ENCODE measurements at places on chromosomes 7 and 10.

GRCh38 chr7:127759945-127760421, 108.0 kb downstream of the SND1 start:
- no peak for DNase-seq

DNA sequence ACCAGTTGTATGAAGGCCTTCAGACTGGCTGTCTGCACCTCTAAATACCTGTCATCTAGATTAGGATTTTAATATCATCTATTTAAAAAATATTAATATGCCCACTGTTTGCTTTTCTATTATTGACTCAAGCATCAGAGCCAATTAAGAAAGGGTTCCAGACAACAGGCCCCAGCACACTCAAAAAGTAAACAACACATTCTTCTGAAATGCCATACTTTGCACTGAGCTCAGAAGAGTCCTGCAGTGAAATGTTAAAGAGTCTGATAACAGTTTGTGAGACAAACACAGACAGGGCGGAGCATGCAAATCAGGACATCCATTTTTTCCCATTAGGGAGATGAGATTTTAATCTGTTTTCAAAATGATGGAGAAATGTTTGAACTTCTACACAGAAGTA, 45.9 kb upstream of the KLF6 start:
- no peak for DNase-seq

GRCh38 chr10:131115801-131116200, 195.7 kb downstream of the TCERG1L start:
- DNase-seq, result no peak

- no peak for DNase-seq
Measured at GRCh38 chr10:118444069-118444468, 101.9 kb upstream of the FAM204A start.

DNA sequence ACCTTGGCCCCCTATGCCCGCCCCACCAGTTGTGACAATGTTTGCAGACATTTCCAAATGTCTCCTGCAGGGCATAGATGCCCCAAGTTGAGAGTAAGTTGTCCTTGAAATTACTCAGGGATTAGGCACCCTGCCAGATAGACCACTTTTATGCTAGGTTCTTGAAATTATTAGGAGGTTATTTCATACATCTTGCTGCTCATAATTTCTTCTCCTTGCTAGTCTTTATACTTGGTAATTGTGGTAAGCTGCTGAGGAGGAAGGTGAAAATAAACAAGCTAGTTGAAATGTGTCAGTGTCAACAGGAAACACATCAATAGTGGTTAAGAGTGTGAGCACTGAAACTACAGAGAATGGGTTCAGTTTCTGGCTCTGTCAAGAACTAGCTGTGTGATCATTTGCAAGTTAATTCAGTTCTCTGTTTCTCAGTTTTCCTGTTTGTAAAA, 63.7 kb upstream of the AOAH start:
- no peak for DNase-seq

- no peak for DNase-seq
Measured at GRCh38 chr10:60937784-60938654, 6.0 kb downstream of the RHOBTB1 start.

Data from NCI-H2171 (cell line).